ENCODE measurements at places on chromosomes 2 and 18.

DNA sequence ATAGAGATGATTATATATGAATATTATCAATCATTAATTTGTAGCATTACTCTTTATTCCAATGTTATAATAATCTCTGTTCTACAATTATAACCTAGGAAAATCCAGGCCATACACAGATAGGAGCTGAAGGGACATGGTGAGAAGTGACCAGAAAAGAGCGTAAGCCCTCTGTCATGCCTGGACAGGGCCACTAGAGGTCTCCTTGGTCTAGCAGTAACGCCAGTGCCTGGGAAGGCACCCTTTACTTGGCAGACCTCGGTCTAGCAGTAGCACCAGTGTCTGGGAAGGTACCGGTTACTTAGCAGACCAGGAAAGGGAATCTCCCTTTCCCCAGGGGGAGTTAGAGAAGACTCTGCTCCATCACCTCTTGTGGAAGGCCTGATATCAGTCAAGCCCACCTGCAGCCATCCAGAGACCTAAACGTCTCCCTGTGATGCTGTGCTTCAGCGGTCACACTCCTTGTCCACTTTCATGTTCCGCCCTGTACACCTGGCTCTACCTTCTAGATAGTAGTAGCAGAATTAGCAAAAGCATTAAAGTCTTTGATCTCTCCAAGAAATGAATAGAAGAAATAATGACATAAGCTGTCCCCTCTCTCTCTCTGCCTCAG is 447.5 kb upstream of the FSIP2 start:
- DNase-seq: peak; percentile 44

DNA sequence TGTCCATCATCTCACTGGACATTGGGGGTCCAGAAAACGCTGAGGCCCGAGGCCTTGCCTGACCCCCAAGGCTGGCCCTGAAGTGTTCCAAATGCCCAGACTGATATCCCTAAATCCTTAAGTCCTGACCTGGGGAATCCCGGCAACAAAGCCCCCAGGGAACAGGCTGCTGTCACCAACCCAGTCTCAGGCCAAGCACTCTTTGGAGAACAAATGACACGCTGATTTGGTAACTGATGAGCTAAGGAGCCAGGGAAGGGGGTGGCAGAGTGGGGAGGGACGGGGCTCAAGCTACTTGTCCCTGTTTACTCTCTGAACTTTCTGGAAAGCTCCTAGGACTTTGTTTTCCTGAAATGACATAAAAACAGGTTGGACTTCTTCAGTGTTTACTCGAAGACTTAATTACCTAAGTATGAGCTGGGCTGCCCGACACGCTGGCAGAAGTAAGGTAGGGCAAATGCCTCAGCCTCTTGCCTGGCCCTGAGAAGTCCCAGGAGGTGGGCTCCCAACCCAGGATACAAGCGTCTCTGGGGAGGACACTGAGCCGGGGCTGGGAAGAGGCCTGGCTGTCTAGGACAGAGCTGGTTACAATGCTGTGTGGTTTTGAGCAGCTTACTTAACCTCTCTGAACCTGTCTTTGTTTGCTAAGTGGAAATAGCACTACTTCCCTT is 105.5 kb upstream of the GLI2 start:
- no peak for DNase-seq

DNA sequence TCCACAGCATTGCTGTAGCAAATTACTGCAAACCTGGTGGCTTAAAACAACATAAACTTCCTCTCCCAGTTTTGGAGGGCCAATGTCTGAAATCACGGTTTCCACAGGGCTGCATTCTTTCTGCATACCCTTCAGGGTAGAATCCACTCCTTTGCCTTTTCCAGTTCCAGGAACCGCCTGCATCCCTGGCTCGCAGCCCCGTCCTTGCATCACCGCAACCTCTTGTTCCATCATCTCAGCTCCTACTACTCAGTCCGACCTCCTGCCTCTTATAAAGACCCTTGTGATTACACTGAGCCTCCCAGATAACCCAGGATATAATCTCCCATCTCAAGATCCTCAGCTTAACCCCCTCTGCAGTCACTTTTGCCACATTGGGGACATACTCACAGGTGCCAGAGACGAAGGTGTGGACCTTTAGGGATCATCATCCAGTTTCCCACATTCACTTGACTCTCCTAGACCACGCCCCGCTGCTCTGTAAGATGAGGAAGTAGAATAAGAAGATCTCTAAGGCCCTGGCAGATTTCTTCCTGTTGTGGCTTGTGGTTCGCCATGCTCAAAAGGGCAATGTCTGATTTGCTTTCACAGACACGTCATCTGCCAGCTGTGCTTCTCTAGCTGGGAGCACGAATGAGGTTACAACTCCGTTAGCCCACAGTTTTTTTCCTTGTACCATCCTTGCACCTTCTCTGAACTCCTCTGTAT is 103.6 kb upstream of the AGAP1 start:
- DNase-seq: peak; percentile 11

DNA sequence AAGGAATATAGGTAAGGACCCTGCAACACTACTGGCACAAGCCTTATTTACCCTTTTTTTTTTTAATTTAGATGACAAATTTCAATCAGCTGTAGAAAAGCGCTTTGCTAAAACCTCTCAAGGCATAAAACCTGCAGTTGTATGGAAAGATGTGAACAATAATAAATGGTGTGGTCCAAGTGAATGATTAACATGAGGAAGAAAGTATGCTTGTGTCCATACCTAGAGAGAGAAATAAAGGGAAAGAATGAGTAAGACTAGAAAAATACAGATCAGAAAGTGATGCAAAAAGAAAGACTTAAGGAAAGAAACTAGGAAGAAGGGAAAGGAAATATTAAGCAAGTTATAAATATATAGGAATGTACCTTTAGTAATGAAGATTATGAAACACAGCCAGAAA is 119.2 kb upstream of the SCN7A start:
- DNase-seq: no peak

- no peak for DNase-seq
Observed at GRCh38 chr2:28620801-28621171, 124.9 kb downstream of the PLB1 start.

DNA sequence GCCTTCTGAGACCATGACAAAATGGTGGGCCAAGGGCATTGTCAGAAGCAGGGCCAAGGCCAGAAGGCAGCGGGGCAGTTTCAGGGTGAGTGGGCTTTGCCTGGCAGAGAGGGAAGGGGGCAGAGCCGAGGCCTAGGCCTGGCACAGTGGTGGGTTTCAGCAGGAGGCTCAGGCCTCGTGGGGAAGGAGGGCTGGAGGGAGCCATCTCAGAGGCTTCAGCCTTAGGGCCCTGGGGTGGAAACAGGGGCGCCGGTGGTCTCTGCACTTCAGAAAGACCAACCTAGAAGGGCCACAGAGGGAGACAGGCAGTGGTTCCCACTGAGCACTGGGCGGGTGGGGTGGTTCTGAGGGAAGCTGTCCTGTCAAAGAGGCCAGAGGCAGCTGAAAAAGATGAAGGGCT is 58.0 kb upstream of the SMAD7 start:
- DNase-seq: no peak

GRCh38 chr2:33074197-33074596 is 127.4 kb downstream of the LTBP1 start:
- no peak for DNase-seq

Measured in fibroblast of skin of right biceps (primary cell).